H9 (cell line): ENCODE measurements at places on chromosomes 11 and 22. TPM values are rescaled to one million over a fixed set of nuclear protein-coding genes. Genes with fewer than 3 reads are reported as not detected.

The UBQLNL gene
- total RNA-seq: not detected in 2 replicates

DNA sequence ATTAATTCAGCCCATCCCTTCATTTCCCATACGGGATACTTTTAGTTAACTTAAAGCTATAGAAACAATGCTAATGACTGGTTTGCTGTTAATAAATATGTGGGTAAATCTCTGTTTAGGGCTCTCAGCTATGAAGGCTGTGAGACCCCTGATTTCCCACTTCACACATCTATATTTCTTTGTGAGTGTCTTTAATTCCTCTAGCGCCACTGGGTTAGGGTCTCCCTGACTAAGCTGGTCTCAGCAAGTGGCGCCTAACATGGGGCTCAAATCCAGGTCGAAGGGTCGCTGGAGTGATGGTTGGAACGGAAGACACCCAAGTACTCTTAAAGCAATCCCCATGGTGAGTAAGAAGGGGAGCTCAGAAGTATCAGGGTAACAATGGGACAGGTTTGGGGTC is 14.4 kb upstream of the OOSP1 start:
- no peak for DNase-seq

GRCh38 chr11:100647861-100648260 is 39.2 kb upstream of the ARHGAP42 start:
- no peak for DNase-seq

- DNase-seq: no peak
Measured at GRCh38 chr11:83147895-83148294, 9.0 kb upstream of the PCF11 start.

DNA sequence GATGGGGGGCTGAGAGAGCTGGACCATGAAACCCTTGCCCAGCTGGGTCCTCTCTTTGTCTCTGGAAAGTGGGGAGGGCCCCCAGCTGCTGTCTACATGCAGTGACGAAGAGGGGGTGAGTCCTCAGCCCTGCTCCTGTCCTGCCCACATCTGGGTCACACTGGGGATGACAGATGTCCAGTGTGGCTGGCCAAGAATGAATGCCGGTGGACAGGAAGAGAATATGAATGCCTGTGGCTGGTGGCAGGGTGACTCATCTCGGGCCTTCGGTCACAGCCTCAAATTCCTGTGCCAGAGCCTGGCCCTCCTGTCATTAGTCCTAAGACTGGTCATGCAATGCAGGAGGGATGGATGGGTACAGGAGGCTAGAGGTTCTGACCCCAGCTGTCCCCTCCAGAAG is 2.2 kb upstream of the PNPLA3 start:
- DNase-seq: no peak

The PANX3 gene
- total RNA-seq: not detected in 2 replicates
